Thymus (tissue), 14 donors: ENCODE measurements at places on chromosomes 5 and 9. TPM values are rescaled to one million over a fixed set of nuclear protein-coding genes. Genes with fewer than 3 reads are reported as not detected.

GRCh38 chr9:98117984-98118639, 910 bp downstream of the TRIM14 start:
- no peaks in the 10 kb centered on the region for H3K36me3 ChIP-seq
- peak overlapping the region; percentile 99 for H3K27ac ChIP-seq
- peak; percentile 68 for DNase-seq
- peak overlapping the region; percentile 89 for H3K4me3 ChIP-seq
- H3K4me1 ChIP-seq, result peaks cover 22% of the 10 kb centered on the region
- no peaks in the 10 kb centered on the region for H3K27me3 ChIP-seq

- H3K27ac ChIP-seq, result no peak overlapping the region
- no peak overlapping the region for H3K4me3 ChIP-seq
- DNase-seq, result no peak
- no peaks in the 10 kb centered on the region for H3K27me3 ChIP-seq
- H3K36me3 ChIP-seq, result peaks cover 93% of the 10 kb centered on the region
These were observed 230.4 kb downstream of the DOCK8 start for GRCh38 chr9:445033-445432.

Gene KCNN2
- polyA plus RNA-seq, result 1.1 TPM

- no peak overlapping the region for H3K27ac ChIP-seq
- peaks cover 2% of the 10 kb centered on the region for H3K27me3 ChIP-seq
- DNase-seq, result no peak
- no peaks in the 10 kb centered on the region for H3K36me3 ChIP-seq
- H3K4me1 ChIP-seq, result no peaks in the 10 kb centered on the region
These were observed 660.8 kb downstream of the TLE1 start for GRCh38 chr9:81028504-81028903.

Gene MYOT
- 0.80 TPM for polyA plus RNA-seq
